ENCODE measurements at places on chromosomes 6 and 20.

DNA sequence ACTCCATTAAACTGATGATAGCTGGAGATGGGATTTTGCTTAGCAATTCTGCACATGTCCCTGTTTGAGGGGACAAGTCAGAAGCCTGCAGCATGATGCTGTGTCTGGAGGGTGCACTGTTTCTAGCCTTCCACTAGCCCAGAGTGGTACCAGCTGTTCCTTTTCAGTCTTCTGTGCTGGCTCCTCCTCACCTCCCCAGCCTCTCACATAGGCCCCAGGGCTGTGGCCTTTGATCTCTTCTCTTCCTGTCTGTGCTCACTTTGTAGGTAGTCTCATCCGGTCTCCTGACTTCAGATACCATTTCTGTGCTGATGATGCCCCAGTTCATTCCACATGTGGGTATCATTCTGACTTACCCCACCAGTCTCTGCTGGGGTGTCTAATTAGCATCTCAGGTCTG is 126.3 kb downstream of the HIVEP1 start:
- DNase-seq = no peak

DNA sequence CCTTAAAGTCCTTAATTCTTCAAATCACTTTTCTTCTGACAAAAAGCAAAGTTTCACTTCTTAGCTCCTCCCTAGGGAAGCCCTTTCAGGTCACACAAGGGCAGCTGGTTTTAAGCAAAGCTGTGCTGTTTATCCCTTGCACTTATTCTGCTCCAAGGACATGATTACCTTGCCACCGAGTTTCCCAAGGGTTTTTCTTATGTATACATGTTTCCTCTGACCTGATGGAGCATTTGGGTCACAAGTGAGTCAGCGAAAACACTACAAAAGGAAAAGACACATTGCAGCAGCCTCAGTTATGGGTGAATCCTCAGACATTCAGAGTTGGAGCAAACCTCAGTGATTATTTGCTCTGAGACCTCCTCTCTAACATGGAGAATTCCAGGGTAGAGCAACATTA is 26.6 kb upstream of the ILRUN start:
- DNase-seq = no peak

DNA sequence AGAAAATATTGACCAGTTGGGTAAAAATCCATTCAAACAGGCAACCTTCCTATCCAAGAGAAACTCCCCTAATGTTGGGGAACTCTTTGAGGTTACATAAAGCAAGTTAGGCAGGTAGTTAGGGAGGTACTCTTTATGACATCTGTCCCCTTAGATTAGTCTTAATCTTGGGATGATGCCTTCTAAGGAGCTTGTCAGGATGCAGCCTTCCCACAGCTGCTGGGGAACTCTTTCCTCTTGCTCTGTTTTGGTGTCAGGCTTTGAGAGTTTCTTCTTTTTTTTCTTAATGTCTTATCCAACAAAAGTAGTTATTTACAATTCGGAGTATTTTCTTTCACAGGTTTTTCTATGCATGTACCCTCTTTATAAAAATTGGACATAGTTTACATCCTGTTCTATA is 194.8 kb downstream of the CDKAL1 start:
- DNase-seq = no peak

DNA sequence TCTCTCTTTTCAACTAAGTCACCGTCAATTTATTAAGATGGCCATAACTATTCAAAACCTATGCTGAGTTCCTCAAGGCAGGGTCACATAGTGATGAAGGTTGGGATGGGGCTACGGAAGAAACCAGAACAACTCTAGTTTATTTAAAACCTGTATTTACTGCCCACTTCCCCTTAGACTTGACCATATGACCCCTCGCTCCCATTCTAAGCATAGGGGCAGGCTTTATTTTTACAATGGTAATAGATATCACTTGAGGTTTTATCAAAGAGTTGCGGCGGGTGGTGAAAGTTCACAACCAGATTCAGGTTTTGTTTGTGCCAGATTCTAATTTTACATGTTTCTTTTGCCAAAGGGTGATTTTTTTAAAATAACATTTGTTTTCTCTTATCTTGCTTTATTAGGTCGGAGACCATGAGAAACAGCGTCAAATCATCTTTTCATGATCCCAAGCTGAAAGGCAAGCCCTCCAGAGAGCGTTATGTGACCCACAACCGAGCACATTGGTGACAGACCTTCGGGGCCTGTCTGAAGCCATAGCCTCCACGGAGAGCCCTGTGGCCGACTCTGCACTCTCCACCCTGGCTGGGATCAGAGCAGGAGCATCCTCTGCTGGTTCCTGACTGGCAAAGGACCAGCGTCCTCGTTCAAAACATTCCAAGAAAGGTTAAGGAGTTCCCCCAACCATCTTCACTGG is 5.5 kb downstream of the EDN1 start:
- DNase-seq = no peak

- DNase-seq = no peak
Observed at GRCh38 chr6:96675597-96675996, 112.7 kb downstream of the FHL5 start.

GRCh38 chr6:165807249-165807960 is 144.4 kb upstream of the PDE10A start:
- DNase-seq = no peak

GRCh38 chr6:129606664-129607063 is 103.3 kb downstream of the ARHGAP18 start:
- DNase-seq = no peak

GRCh38 chr6:159168536-159169192 is 536 bp upstream of the FNDC1 start:
- no peak for DNase-seq

- no peak for DNase-seq
Observed at GRCh38 chr20:440636-441035, 21.7 kb downstream of the TBC1D20 start.

DNA sequence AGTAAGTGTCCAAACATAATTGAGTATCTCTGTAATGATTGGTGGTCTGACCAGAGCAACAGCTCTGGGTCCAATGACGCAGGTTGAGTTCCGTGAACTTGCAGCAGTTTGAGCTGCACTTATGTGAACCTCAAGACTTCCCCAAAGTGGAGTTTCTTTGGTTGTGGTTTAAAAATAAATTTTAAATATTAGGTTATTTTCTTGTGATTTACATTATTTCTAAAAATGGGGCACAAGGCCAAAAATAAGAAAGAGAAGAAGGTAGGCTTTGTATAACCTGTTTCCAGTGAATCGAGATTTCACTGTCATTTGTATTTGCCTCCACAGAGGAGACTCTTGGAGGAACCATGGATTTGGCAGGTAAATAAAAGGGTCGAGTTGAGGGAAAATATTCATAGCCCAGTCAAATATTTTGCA is 166.4 kb upstream of the ZNF217 start:
- no peak for DNase-seq

DNA sequence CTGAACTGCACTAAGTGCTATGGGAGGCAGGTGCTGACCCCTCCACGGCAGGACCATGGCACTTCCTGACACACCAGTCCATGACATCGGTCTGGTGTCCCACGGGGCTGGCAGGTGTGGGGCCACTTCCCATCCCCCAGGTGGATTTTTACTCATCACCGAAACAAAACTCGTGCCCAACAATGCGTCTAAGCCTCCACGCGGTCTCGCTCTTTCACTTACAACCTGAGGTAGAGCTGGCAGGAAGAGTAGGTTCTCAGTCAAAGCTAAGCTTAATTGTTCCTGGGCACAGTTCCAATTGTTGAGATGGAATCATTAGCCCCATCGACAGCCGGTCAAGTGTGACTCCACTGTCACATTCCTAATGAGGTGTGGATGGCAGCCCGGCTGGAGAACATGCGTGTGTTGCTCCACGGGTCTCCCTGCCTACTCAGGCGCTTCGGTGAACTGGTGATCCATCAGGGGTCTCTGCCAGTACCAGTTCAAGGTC is 125.7 kb downstream of the SLC23A2 start:
- no peak for DNase-seq

- no peak for DNase-seq
Observed at GRCh38 chr20:22729180-22729579, 144.8 kb upstream of the FOXA2 start.

DNA sequence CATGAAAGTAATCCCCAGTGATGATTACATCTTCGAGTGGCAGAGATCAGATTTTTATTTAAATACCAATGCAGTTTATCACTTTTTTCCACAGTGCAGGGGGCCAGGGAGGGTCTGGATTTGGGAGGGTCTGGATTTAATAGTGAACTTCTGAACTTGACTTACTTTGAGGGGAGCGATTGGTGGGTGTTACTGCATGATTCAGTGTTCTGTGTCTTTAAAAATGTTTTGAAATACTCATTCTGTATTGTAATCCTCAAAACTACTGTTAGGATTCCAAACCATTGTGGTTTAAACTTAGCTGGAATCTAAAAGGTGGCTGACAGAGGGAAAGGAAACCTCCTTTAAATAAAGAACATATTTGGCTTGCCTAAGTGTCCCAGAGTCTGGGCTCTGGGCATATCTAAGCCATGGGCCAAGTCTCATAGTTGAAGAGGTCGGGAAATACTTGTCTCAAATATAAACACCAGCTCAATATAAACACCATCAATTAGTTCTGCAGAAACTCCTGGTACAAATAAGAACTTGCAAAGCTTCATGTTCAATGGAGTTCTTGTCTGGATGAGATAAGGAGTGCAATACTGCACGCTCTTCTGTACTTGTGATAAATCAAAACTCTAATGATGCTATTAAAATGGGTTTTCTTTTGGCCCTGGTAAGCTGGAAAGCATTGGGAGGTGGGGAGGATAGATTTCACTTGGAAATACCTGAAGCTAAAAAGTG is 14.4 kb downstream of the JARID2 start:
- no peak for DNase-seq

GRCh38 chr6:76506808-76507207 is 434.3 kb upstream of the IMPG1 start:
- DNase-seq = no peak

DNA sequence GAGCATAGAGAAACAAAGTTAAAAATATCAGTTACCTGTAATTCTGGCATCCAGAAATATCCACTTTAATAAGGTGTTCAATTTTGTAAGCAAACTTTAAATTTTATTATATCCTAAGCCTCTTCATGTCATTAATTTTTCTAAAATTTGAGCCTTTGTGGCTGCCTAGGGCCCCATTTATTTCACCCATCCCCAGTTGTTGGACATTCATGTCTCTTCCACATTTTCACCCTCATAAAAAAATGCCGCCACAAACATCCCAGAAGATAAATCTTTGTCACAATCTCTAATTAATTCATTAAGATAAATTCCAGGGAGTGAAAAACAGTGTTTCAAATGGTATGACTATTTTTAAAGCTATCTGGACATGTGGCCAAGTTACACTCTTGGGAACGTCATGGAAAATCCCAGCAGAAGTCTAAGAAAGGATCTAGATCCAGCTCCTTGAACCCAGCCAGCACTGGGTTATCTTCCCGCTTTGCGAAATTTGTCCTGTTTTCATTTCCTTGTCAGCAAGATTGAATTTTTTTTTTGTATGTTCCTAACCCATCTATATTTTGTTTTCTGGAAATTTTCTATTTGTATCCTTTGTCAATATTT is 97.2 kb downstream of the TMEM242 start:
- no peak for DNase-seq

GRCh38 chr6:44651604-44652003 is 264.1 kb downstream of the CDC5L start:
- DNase-seq = no peak

- no peak for DNase-seq
Observed at GRCh38 chr6:7085911-7086310, 21.9 kb upstream of the RREB1 start.

- no peak for DNase-seq
Observed at GRCh38 chr6:18147160-18147559, 7.7 kb downstream of the TPMT start.

GRCh38 chr6:45712786-45713185 is 302.9 kb downstream of the CLIC5 start:
- no peak for DNase-seq

DNA sequence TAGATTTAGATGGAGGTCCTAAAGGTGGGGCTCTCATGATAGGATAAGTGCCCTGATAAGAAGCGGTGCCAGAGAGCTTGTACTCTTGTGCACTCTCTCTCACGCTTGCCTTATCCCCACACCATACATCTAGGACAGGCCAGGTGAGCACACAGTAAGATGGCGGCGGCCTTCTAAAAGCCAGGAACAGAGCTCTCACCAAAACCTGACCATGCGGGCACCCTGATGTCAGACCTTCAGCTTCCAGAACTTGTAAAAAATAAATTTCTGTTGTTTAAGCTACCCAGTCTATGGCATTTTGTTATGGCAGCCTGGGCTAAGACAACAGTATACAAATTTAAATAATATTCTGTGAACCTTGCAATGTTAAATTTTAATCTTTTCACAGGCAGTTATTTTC is 40.8 kb upstream of the CALHM6 start:
- DNase-seq = no peak

DNA sequence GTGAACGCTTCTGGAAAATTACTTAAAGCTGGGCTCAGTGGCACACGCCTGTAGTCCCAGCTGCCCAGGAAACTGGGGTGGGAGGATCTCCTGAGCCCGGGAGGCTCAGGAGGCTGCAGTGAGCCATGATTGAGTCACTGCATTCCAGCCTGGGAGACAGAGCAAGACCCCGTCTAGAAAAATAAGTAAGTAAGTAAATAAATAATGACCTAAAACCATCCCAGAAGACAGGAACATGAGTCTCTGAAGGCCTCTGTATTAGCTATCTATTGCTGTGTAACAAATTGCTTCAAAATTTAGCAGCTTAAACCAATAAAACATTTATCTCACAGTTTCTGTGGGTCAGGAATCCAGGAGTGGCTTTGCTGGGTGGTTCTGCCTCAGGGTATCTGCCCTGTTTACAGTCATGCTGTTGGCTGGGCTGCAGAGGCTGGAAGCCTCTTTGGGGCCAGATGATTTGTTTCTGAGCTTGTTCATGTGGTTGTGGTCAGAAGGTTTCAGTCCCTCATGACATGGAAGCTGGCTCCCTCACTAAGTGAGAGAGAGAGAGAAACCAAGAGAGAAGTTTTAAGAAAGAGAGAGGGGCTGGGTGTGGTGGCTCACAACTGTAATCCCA is 48.4 kb upstream of the NCOA3 start:
- no peak for DNase-seq

- DNase-seq = peak; percentile 15
Observed at GRCh38 chr6:57216235-57217101, 5.6 kb downstream of the RAB23 start.

- no peak for DNase-seq
Observed at GRCh38 chr20:47206962-47207641, 149.4 kb downstream of the ZMYND8 start.

DNA sequence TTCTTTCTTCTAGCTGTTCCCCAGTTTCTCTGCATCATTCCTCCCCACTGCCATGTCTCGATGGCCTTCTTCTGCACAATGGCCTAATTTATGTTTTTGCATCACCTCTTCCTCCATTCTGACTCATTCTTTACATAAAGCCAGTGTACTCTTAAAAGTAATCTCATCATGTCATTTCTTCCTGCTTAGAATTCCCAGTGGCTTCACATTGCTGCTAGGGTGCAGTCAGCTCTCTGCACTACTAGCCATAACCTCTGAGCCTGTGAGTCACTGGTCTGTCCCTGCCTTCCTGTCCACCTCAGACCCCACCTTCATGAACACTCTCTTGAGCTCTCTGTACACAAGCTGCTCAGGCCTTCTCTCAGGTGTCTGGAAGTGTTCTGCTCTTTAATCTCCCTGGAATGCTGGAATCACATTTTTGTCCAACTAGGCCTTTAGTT is 24.1 kb upstream of the TRIM27 start:
- DNase-seq = no peak

GRCh38 chr6:170441316-170441715 is 111.8 kb downstream of the PSMB1 start:
- no peak for DNase-seq

Measured in putamen (tissue), 1 donor.